Stimulated activated CD4-positive, alpha-beta T cell treated with anti-CD3 and anti-CD28 coated beads, Interleukin-12 subunit alpha, Interleukin-12 subunit beta, amount 100 ng/mL, for 4 hours (primary cell): ENCODE measurements at places on chromosomes 2 and 18.

GRCh38 chr2:14615121-14615520 is 17.4 kb upstream of the LRATD1 start:
- no peak for DNase-seq

DNA sequence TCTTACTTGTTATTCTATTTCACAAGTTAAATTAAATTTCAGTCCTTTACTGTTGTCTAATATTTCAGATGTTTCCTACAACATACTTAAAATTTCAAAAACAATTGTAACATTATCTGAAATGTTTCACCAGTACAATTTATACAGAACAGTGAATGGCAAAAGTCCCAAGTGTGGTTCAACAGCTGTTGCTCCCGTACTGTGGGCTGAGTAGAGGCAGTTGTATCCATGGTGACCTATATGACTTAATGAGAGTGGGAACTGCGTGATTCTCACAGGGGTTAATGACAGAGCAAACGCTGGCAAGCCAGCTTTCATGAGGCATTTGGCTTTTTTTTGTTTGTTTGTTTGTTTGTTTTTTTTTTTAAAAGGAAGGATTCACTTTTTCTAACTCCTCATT is 5.3 kb upstream of the PLCL1 start:
- DNase-seq: no peak

GRCh38 chr2:221517146-221517695 is 54.9 kb downstream of the EPHA4 start:
- no peak for DNase-seq

DNA sequence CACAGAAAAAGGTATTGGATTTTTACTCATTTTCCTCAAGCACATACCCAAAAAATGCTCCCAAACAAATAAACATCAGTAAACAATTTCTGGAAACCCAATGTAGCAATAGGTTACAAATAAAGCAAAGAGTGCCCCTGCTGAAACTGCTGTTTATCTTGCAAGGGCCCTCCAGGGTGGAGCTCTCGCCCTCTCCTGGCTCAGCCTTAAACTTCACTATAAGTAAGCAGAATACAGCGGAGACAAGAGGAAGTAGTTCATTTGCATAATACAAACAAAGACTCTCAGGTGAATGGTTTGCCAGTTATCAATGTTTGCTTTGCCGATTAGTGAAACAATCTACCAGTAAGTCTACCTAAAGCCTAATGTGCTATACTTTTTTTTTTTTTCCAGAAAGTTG is 437.6 kb downstream of the DLGAP1 start:
- no peak for DNase-seq

GRCh38 chr18:53305461-53305860 is 919.0 kb downstream of the MBD2 start:
- no peak for DNase-seq

- DNase-seq: no peak
Observed at GRCh38 chr2:12932192-12932591, 215.5 kb downstream of the TRIB2 start.

DNA sequence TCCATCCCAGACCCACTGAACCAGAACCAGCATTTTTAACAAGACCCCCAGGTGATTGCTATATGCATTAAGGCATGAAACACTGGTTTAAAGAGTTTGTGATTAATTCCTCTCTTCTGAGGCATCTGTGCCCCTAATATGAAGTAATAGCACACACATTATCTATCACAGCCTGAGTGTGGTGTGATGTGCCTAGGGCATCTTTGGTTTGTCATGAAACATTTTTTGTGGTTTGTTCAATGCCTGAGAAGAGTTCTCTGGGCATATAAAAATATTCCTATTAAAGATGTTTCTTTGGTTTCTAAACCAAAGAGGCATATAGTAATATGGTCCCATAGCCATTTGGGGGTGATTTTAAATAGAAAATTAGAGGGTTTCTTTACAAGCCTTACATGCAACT is 221.7 kb upstream of the SPOPL start:
- DNase-seq: no peak

GRCh38 chr2:102171946-102172345 is 14.9 kb upstream of the IL1RL2 start:
- DNase-seq: no peak

GRCh38 chr18:10169064-10169562 is 255.3 kb downstream of the VAPA start:
- DNase-seq: no peak

GRCh38 chr18:73199151-73199550 is 331.4 kb upstream of the NETO1 start:
- DNase-seq: no peak
